ENCODE measurements at places on chromosomes 5 and 9. TPM values are rescaled to one million over a fixed set of nuclear protein-coding genes. Genes with fewer than 3 reads are reported as not detected.

Gene SMIM32
- not detected for total RNA-seq

Gene SPINK6
- total RNA-seq = not detected

Gene MEF2C
- total RNA-seq = 38.6 TPM

Gene CDC20B
- total RNA-seq = not detected

Gene CSF2
- not detected for total RNA-seq

Gene FAM151B
- 6.8 TPM for total RNA-seq

Gene PCDH12
- total RNA-seq = 0.16 TPM

Gene PCDHGC5
- total RNA-seq = 7.0 TPM

Gene KIF24
- total RNA-seq = 0.74 TPM

Gene FAM120AOS
- 60.5 TPM for total RNA-seq

Gene RASGRF2
- 3.3 TPM for total RNA-seq

Gene IRX1
- total RNA-seq = 7.9 TPM

Gene SHISAL2B
- total RNA-seq = not detected

Gene FBXO38
- total RNA-seq = 45.7 TPM

Gene EPB41L4B
- 1.8 TPM for total RNA-seq

Gene ARHGAP26
- total RNA-seq = 9.0 TPM

Gene PCDHGB6
- 3.8 TPM for total RNA-seq

Gene SLC25A46
- 77.6 TPM for total RNA-seq

Gene GRM6
- total RNA-seq = not detected

Gene DNAI1
- not detected for total RNA-seq

Gene MLANA
- not detected for total RNA-seq

Gene SWI5
- 21.5 TPM for total RNA-seq

Gene OLFM1
- 1.5 TPM for total RNA-seq

Gene PDE6A
- not detected for total RNA-seq

Gene SPATA31E1
- total RNA-seq = not detected

Gene RHOBTB3
- total RNA-seq = 86.9 TPM

Gene ISOC1
- 6.6 TPM for total RNA-seq

Gene TAF11L5
- not detected for total RNA-seq

Gene TUT7
- 116 TPM for total RNA-seq

Gene ABCA1
- total RNA-seq = 40.1 TPM

Gene PRSS3
- total RNA-seq = 5.7 TPM

Gene SLC22A4
- total RNA-seq = 3.4 TPM

Gene SLC1A3
- total RNA-seq = 3.7 TPM

Gene TCF7
- 1.1 TPM for total RNA-seq

Gene GLIPR2
- total RNA-seq = 36.6 TPM

Gene FGD3
- not detected for total RNA-seq

Gene IL5
- total RNA-seq = not detected

Gene FAM219A
- total RNA-seq = 7.0 TPM

Gene ADRA1B
- not detected for total RNA-seq

Gene CACNA1B
- total RNA-seq = 0.16 TPM

All from fibroblast of the aortic adventitia (primary cell).